ENCODE measurements at places on chromosomes 3 and 15. TPM values are rescaled to one million over a fixed set of nuclear protein-coding genes. Genes with fewer than 3 reads are reported as not detected.

The INSYN1 gene
- 15.8 TPM for total RNA-seq

The SRGAP3 gene
- total RNA-seq = 15.7 TPM

DNA sequence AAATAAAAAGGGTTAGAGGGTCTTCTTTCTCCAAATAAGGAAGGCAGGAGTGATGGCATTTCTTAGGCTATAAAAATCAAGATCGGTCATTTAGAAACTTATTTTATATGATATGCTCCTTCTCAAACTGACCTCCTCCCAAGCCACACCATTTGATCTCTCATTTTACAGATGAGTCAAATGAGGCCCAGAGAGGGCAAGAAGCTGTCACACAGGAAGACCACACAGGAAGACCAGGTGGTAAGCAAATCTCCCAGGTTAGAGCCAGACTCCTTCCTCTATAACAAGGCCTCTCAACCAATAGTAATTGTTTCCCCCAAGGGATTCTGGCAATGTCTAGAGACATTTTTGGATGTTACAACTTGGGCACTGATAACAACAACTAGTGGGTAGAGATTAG is 13.8 kb downstream of the TLE3 start:
- H3K27ac ChIP-seq = no peak overlapping the region
- H3K4me1 ChIP-seq = peaks cover 13% of the 10 kb centered on the region
- peaks cover 6% of the 10 kb centered on the region for H3K36me3 ChIP-seq
- H3K4me3 ChIP-seq = no peak overlapping the region

DNA sequence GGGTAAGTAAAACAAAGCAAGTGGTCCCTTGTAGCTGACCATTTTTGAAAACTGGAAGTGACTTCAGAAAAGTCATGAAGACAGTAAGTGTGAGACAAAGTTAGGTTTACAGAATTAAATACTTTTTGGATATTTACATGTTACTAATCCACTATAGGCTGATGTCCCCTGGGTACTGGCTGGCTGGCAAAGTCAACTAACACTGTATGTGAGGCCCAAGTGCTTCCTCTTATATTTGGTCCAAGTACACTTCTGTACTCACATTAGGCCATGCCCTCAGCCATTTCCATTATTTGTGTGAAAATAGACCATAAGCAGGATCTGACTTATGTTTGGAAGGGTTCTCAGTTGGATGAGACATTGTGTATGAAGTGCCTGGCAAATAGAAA is 5.5 kb upstream of the LEKR1 start:
- H3K4me1 ChIP-seq = peaks cover 22% of the 10 kb centered on the region
- no peak overlapping the region for H3K27ac ChIP-seq
- H3K36me3 ChIP-seq = no peaks in the 10 kb centered on the region
- no peak overlapping the region for H3K4me3 ChIP-seq

DNA sequence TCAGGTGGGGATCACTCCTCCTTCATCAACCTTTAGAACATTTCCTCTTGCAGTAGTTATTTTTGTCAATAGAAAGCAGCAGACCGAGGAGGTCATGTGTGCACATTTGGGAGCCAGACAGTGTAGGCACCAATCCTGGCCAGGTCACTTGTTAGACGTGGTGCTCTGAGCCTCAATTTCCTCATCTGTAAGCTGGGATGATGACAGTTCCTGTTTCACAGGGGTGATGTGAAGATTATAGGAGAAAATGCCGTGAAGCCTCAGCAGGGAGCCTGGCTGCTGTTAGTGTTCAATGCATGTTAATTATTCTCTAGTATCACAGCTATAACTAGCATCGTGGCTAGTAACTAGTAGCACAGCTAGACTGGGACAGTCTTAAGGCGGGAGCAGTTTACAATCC is 64.7 kb downstream of the ATP2B2 start:
- H3K27me3 ChIP-seq = no peaks in the 10 kb centered on the region
- DNase-seq = no peak
- no peaks in the 10 kb centered on the region for H3K36me3 ChIP-seq
- peaks cover 16% of the 10 kb centered on the region for H3K4me1 ChIP-seq
- H3K27ac ChIP-seq = no peak overlapping the region

GRCh38 chr3:45181496-45181895 is 35.3 kb upstream of the CDCP1 start:
- no peak for DNase-seq
- no peak overlapping the region for H3K4me3 ChIP-seq
- no peaks in the 10 kb centered on the region for H3K4me1 ChIP-seq
- H3K27me3 ChIP-seq = peaks cover 2% of the 10 kb centered on the region
- H3K36me3 ChIP-seq = no peaks in the 10 kb centered on the region

GRCh38 chr3:119918992-119919933 is 137.4 kb downstream of the NR1I2 start:
- peaks cover 5% of the 10 kb centered on the region for H3K4me1 ChIP-seq
- no peak overlapping the region for H3K27ac ChIP-seq
- H3K27me3 ChIP-seq = no peaks in the 10 kb centered on the region

DNA sequence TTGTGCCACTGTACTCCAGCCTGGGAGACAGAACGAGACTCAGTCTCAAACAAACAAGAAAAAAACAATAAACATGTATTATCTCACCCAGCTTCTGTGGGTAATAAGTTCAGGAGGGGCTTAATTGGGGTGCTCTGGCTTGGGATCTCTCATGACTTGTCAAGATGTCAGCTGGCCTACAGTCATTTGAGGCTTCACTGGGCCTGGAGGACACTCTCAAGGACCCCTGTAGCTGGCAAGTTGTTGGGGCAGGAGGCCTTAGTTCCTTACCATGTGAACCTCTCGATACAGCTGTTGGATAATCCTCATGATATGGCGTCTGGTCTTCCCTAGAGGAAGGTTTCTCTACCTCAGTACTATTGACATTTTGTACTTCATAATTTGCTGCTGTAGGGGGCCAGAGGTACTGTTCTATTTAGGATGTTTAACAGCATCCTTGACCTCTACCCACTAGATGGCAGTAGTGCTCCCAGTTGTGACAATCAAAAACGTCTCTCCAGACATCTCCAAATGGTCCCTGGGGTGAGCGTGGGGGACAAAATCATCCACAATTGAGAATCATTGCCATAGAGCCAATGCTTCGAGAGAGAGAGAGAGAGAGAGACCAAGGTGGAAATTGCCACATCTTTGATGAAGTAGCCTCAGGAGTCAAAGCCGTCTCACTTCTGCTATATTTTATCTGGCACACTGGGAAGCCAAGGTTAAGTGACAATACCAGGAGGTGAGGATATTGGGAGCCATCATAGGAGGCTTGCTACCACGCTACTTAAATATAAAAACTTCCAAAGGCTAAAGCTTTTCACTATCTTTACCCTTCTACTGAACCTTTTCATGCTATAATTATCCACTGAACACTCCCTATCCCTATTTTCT is 23.9 kb upstream of the SLTM start:
- no peaks in the 10 kb centered on the region for H3K27me3 ChIP-seq
- peaks cover 9% of the 10 kb centered on the region for H3K4me1 ChIP-seq
- no peak overlapping the region for H3K4me3 ChIP-seq

DNA sequence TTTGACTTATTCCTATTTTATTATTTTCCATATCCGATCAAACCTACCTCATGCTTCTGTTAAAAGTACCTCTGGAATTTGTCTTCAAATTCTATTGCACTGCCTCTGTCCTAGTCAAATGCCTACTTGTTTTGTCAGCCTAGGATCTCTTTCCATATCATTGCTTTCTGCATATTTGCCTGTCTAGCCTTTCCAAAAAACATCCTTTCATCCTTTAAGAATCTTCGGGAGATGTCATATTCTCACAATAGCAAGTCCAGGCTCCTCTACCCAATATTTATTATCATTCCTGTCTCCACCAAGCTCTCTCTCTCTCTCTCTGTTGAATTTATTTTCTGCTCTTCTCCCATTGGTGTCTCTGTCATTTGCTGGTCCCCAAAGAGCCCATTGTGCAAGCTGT is 80.1 kb downstream of the LRRC28 start:
- DNase-seq = no peak
- H3K4me3 ChIP-seq = no peak overlapping the region
- H3K36me3 ChIP-seq = no peaks in the 10 kb centered on the region
- H3K27me3 ChIP-seq = no peaks in the 10 kb centered on the region
- peaks cover 4% of the 10 kb centered on the region for H3K4me1 ChIP-seq
- no peak overlapping the region for H3K27ac ChIP-seq

DNA sequence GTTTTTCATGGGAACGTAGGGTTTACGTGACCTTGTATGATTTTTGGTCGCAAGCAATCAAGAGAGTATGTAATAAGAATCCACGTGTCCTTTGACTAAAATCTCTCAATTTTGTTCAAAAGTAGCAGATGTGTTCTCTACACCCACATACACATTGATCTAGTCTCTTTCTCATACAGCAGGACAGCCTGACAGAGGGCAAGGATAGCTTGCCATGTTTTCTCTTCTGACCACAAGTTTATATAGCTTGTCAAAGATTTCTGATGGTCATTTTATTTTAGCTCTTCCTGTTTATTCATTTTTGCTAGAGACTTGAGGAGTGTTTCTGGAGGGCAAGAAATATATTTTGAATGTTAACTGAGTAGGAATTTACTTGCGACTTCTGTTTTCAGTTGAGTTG is 570.2 kb upstream of the ALCAM start:
- H3K4me1 ChIP-seq = no peaks in the 10 kb centered on the region
- no peaks in the 10 kb centered on the region for H3K36me3 ChIP-seq
- no peak overlapping the region for H3K4me3 ChIP-seq
- H3K27me3 ChIP-seq = no peaks in the 10 kb centered on the region

- H3K27ac ChIP-seq = no peak overlapping the region
- DNase-seq = no peak
- H3K4me3 ChIP-seq = no peak overlapping the region
- H3K27me3 ChIP-seq = no peaks in the 10 kb centered on the region
- H3K36me3 ChIP-seq = no peaks in the 10 kb centered on the region
- H3K4me1 ChIP-seq = no peaks in the 10 kb centered on the region
These were observed 288.0 kb downstream of the EPHA3 start for GRCh38 chr3:89395456-89395855.

GRCh38 chr15:70095408-70096214 is 2.1 kb downstream of the TLE3 start:
- peaks cover 20% of the 10 kb centered on the region for H3K27me3 ChIP-seq
- no peak overlapping the region for H3K27ac ChIP-seq
- peak overlapping the region; percentile 65 for H3K4me3 ChIP-seq
- peaks cover 31% of the 10 kb centered on the region for H3K4me1 ChIP-seq
- H3K36me3 ChIP-seq = no peaks in the 10 kb centered on the region

- H3K4me3 ChIP-seq = no peak overlapping the region
- H3K4me1 ChIP-seq = no peaks in the 10 kb centered on the region
- no peaks in the 10 kb centered on the region for H3K27me3 ChIP-seq
- no peak for DNase-seq
These were observed 276.6 kb upstream of the CFAP20DC start for GRCh38 chr3:59326246-59327024.

All from cardiac muscle cell (in vitro differentiated cells and primary cell).